ENCODE measurements at places on chromosomes 16 and 17. TPM values are rescaled to one million over a fixed set of nuclear protein-coding genes. Genes with fewer than 3 reads are reported as not detected.

Gene ABCC3
- 4.6 TPM for total RNA-seq

Gene STAC2
- total RNA-seq, result not detected

Gene GLTPD2
- total RNA-seq, result not detected

Gene ANKRD40CL
- not detected for total RNA-seq

Gene ARHGAP23
- total RNA-seq, result 56.2 TPM

Gene MYLK3
- 0.27 TPM for total RNA-seq

Gene CACNG1
- not detected for total RNA-seq
